ENCODE measurements at places on chromosomes 7 and 10.

- DNase-seq = no peak
Observed at GRCh38 chr7:88104732-88105131, 115.1 kb downstream of the SRI start.

- no peak for DNase-seq
Observed at GRCh38 chr10:103836861-103837260, 18.5 kb downstream of the SH3PXD2A start.

GRCh38 chr7:112515989-112516388 is 35.2 kb downstream of the LSMEM1 start:
- DNase-seq = no peak

- DNase-seq = no peak
Observed at GRCh38 chr10:121158988-121159579, 307.9 kb downstream of the WDR11 start.

GRCh38 chr10:17872191-17873091 is 63.3 kb downstream of the MRC1 start:
- DNase-seq = no peak

DNA sequence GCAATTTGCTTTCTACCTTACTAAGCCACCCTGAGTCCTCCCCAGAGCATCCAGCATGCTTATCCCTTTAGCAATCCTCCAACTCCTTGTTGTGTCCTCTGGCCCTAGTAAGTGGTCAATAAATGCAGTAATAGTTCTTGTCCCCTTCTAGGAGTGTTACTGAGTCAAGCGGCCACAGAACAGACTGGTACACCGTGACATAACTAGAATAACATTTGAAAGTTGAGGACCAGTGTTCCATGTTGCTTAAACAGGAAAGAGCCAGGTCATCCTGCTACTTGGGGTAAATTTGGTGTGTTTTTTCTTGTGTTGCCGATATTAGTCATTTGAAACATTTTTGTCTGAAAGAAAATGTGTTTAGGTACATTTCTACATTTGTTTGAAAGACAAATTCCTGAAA is 4.8 kb upstream of the CDK6 start:
- DNase-seq = no peak

- no peak for DNase-seq
Observed at GRCh38 chr7:77877791-77878190, 79.2 kb downstream of the PHTF2 start.

DNA sequence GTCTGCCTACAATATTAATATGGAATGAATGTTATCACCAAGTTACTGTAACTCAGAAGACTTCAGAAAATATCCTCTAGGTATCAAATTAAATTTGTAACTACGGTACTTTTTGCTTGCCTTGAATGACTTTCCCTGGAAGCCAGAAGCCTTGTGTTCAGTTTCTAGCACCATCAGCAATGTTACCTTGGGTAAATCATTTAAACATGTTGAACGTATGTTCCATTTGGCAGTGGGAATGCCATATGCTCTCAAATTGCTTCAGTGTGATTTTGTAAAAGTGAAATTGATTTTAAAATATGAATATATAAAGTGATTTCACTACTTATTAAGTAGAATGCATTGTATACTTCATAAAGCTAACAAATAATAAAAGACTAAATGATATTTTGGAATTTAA is 11.2 kb downstream of the RPA3 start:
- DNase-seq = no peak

DNA sequence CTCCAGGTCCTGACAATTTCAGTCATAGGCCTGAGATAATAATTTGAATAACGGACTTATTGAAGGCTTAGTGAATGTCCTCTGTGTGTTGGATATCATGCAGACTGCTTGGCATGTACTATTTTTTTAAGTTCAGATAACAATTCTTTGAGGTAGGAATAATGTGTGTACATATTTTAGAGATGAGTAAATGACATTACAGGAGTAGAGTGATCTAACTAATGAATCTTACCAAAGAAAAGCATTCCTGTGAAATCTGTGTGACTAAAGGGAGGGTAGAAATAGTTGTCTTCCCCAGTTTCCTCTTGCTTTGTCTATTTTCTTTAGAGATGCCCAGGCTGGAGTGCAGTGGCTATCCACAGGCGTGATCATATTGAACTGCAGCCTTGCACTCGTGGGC is 391.8 kb upstream of the ETV1 start:
- no peak for DNase-seq

DNA sequence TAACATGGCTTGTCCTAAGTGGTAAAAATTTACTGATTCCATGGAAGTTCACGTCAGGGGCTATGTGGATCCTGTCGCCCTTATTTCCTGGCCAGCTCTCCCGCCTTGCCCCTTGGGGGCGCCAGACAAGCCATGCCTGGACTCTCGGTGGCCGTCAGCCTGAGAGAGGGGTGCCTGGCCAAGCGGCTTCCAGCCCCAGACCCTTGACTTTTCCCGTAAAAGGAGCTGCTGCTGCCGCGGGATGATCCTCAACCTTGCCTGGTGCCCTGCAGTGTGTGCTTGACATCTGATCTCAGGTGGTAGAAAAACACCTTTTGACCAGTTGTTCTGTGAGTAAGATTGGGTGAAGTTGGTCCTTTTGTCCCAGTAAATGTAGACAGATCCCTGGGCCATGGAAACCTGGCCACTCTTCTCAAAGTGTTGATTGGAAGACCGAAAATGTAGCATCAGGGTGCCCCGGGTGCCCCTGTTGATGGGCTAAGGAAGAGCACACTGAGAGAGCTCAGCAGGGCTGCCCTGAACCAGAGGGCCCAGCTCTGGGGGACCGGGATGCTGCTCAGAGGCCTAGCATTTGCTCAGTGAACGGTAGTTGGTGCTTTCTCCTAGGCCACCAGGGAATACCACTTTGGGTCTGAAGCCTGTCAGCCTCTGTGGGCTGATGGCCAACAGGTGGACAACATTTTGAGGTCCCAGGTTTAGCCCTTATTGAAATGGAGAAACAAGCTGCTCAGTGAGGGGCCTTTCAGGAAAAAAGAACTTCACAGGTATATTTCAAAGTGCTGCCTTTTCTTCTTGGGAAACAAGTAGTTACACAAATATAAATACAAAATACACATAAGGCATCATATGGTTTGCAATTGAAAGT is 162.5 kb downstream of the LRMDA start:
- DNase-seq = no peak

- no peak for DNase-seq
Observed at GRCh38 chr10:110221044-110221720, 13.8 kb downstream of the MXI1 start.

GRCh38 chr10:90326498-90327267 is 531.2 kb downstream of the HTR7 start:
- no peak for DNase-seq

DNA sequence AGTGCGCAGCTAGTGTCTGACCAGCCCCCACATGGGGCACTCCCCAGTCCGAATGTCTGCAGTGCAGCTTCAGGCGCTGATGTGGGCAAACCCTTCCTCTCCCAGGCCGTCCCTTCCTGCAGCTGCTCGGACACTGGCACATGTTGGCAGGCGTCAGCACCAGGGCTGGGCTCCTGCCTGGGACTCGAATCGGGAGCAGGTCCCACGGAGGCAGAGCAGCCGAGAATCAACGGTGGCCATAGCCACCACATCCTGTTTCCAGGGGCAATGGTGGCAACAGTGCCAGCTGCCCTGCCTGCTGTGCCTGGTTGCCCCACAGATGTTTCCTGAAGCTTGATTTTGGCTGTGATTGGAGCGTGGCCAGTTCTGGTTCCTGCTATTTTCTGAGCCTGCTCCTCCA is 65.8 kb downstream of the MGMT start:
- DNase-seq = no peak

DNA sequence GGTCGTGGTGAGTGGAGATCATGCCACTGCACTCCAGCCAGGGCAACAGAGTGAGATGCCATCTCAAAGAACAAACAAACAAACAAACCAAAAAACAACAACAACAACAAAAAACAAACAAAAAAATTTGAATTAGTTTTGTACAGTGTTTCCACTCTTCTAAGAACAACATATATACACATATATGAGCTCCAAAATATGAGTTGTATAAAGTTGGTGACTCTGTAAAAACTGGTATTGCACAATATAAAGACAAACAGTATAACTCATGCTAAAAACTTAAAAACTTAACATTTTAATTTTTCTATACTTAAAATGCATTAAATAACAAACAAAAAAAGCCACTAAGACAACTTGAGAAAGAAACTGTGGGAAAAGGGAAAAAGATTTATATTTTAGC is 46.0 kb downstream of the AKR1B15 start:
- no peak for DNase-seq

DNA sequence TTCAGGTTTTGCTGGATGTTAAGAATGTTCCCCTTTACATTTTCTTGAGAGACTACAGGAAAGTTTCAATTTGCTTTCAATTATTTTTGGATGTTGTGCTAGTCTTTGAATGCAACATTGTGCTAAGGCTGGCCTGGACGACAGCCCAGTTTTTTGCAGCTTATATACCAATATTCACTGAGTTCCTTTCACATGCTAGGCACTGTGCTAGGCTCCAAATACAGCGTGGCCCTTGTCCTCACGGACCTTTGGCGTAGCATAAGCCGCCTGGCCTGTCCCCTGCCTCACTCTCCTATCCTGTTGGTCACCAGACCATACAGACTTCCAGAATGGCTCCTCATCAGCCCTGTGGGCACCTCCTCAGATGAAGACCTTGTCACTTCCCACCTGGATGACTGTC is 19.5 kb upstream of the HSPA12A start:
- no peak for DNase-seq

- DNase-seq = no peak
Observed at GRCh38 chr7:79334334-79334733, 119.1 kb downstream of the MAGI2 start.

GRCh38 chr7:12893292-12893691 is 205.9 kb downstream of the ARL4A start:
- no peak for DNase-seq

GRCh38 chr10:95533590-95533989 is 27.6 kb downstream of the SORBS1 start:
- no peak for DNase-seq

GRCh38 chr10:21002091-21002878 is 105.2 kb upstream of the NEBL start:
- no peak for DNase-seq

- DNase-seq = peak; percentile 71
Observed at GRCh38 chr7:151249732-151250072, 1.2 kb upstream of the SMARCD3 start.

DNA sequence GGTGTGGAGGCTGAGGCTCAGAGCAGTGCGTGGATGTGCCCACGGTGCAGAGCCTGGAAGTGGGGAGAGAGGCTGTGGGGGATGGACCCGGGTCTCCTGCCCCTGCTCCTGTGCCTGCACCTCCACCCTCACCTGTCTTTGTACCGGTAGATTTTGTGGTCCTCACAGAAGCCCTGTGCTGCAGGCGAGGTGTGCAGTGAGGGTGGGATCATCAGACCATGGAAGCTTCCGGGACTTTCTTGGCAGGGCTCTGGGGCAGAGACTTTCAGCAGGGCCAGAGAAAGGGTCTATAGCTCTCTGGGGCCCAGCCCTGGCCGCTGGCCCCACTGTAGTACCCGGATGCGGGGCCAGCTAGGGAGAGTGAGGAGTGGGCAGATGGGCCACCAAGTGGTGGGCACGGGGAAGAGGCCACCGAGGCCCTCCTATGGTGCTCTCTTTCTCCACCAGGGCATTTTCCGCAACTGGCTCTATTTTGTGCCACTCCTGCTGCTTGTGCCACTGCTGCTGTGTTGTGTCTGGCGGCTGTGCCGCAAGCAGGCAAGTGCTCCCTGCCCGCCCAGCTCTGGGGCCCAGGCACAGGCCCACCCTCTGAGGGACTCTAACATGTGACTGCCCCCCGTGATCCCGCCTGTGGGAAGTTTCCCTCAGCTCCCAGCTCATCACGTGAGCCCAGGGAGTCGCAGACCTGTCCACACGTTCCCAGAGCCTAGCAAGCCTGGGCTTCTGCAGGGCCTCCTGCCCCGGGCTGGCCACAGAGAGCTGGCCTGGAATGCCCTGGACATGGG is 22.1 kb downstream of the ANTXRL start:
- peak; percentile 61 for DNase-seq
